ENCODE measurements at places on chromosomes 3 and 15. TPM values are rescaled to one million over a fixed set of nuclear protein-coding genes. Genes with fewer than 3 reads are reported as not detected.

- peak; percentile 53 for DNase-seq
Observed at GRCh38 chr15:43531018-43531670, 13.7 kb downstream of the MAP1A start.

The MORC1 gene
- total RNA-seq: not detected

The MAGEL2 gene
- total RNA-seq: 0.16 TPM

GRCh38 chr3:101824702-101825101 lies 24.6 kb upstream of the NFKBIZ start:
- DNase-seq: no peak

DNA sequence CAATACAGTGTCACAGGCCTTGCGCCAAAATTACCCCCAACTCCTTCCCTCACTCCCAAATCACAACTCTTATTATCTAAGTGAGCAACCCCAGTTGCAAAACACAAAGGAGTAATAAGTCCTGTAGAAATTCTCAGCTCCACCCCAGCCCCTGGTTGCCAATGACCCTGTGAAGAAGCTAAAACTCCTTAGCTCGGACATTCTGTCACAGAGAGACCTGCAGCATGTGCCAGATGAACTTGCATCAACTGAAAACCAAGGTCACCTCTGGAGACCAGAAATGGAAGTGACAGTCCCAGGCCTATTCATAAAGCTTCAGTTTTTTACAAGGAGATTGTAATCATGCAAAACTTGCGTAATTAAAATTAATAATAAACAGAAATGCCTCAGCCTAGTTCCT lies 55.2 kb downstream of the RBPMS2 start:
- no peak for DNase-seq

- DNase-seq: peak; percentile 90
Observed at GRCh38 chr3:172201136-172201869, 161.9 kb downstream of the FNDC3B start.

GRCh38 chr3:105606016-105606415 lies 239.3 kb downstream of the ALCAM start:
- no peak for DNase-seq

The SLC24A5 gene
- not detected for total RNA-seq

- DNase-seq: no peak
Observed at GRCh38 chr15:66459818-66460615, 37.5 kb downstream of the SNAPC5 start.

DNA sequence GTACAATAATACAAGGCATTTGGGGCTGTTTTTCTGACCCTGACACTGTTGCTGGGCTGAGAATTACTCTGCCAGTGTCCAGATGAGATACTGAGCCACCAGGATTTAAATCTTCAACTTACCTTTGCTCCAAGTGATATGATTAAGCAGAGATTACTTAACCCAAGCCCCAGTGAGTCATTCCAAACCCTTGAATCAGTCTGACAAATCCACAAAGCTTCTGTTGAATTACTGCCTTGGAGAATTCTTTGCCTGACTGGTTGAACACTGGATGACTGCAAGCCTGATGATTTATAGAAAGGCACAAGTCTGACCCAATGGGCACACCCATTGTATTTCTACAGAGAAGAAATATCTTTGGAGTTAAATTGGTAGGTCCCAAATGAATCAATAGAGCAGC lies 88.2 kb upstream of the TSC22D2 start:
- DNase-seq: no peak

The GOLGA6A gene
- total RNA-seq: not detected

- DNase-seq: no peak
Observed at GRCh38 chr3:45413172-45413765, 24.9 kb downstream of the LARS2 start.

DNA sequence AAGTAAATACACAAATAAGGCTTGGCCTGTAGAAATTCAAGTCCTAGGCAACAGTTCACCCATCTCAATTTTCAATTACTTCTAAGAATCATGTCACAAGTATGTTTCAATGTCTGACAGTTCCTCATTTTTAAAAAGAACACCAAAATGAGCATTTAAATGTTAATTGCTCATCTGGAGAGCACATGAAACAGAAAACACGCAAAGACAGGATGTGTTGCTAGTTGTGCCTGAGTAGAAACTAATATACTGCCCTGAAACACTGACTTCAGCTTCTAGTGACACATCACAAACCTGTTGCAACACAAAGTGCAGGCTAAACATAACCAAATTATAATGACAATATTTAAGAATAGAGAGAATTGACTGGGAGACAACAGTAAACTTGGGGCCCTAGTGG lies 167.3 kb upstream of the THBS1 start:
- no peak for DNase-seq

GRCh38 chr15:74854453-74855022 lies 11.6 kb upstream of the ULK3 start:
- no peak for DNase-seq

DNA sequence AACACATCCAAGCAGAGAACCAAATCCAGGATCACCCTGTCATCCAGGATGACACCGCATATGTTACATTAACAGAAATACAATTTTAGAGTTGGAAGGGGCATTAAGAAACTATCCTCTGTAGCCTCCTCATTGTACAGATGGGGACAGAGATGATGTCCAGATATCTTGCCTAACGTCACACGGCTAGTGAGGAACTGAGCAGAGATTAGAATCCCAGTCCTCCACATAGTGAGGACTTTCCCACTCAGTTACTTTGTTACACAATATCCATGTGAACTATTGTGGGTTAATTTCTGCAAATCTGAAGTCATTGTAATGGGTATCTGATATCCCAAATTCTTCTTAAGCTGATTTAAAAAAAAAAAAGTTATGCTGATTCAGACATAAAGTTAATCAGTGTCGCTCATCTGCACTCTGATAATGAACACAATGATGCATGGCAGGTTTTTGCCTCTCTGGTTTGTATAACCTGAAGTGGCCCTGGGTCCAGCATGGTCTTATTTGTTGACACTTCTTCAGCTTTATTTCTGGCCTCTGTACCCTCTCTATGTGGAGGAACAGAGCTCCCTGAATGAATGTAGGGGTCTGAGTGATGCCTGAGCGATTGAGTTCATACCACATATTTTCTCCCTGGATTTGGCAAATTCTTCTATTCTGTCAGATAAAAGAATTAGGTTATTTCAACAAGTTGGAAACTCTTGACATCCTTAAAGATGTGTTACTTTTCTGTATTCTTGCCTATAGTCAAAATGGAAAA lies 76.0 kb upstream of the LIMD1 start:
- DNase-seq: no peak

All from right atrium auricular region (tissue), 2 donors.